Transverse colon (tissue), 4 donors: ENCODE measurements at places on chromosomes 12 and 14.
A peak's percentile ranks its signal among the peaks of the same experiment; 100 is the strongest.

- H3K4me1 ChIP-seq = no peaks in the 10 kb centered on the region
- no peaks in the 10 kb centered on the region for H3K27me3 ChIP-seq
- DNase-seq = no peak
- H3K4me3 ChIP-seq = no peak overlapping the region
- H3K36me3 ChIP-seq = no peaks in the 10 kb centered on the region
Measured at GRCh38 chr12:119727600-119728443, 59.9 kb downstream of the PRKAB1 start.

- no peaks in the 10 kb centered on the region for H3K36me3 ChIP-seq
- H3K4me3 ChIP-seq = no peak overlapping the region
- H3K27me3 ChIP-seq = no peaks in the 10 kb centered on the region
- H3K4me1 ChIP-seq = no peaks in the 10 kb centered on the region
- DNase-seq = no peak
Measured at GRCh38 chr12:110677982-110678381, 10.9 kb downstream of the HVCN1 start.

GRCh38 chr12:49046129-49046895 is 14.3 kb downstream of the KMT2D start:
- H3K27me3 ChIP-seq = no peaks in the 10 kb centered on the region
- H3K27ac ChIP-seq = no peak overlapping the region
- H3K4me3 ChIP-seq = no peak overlapping the region
- no peaks in the 10 kb centered on the region for H3K4me1 ChIP-seq
- no peaks in the 10 kb centered on the region for H3K36me3 ChIP-seq

- H3K27ac ChIP-seq = no peak overlapping the region
- H3K27me3 ChIP-seq = no peaks in the 10 kb centered on the region
- no peaks in the 10 kb centered on the region for H3K4me1 ChIP-seq
- no peaks in the 10 kb centered on the region for H3K36me3 ChIP-seq
- DNase-seq = no peak
Measured at GRCh38 chr14:85418721-85419120, 111.2 kb upstream of the FLRT2 start.

DNA sequence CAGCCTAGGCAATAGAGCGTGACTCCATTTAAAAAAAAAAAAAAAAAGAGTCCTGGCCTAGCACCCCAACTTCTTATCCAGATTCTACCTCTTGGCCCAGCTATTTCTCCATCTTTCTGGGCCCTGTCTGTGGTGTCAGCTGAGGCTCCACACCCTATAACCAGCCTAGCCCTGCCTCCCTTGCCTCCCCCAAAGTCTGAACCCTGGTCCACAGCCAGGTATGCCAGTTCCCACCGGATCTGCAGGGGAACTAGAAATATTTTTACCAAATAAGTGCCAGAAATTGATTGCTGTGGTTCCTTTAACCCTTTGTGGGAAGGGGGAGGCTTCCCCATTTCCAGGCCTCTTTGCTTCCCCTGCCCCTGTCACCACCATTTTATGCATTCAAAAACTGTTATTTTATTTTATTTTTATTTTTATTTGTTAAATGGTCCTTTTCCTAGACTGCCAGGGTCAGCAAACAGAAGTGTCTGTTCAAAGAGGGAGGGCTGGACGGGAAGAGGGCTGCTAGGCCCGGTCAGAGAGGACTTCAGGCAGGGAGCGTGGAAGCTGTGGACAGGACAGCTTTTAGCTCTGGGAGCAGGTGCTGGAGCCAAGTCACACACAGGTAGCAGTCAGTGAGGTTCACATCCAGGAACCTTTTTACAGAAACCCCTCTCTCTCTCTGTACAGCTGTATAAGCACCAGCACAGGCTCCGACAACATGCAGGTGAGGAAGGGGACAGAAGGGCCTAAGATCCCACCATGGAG is 23.2 kb downstream of the TTC9 start:
- no peaks in the 10 kb centered on the region for H3K4me1 ChIP-seq
- no peak for DNase-seq
- H3K27me3 ChIP-seq = no peaks in the 10 kb centered on the region

- H3K36me3 ChIP-seq = no peaks in the 10 kb centered on the region
- no peak for DNase-seq
- H3K27me3 ChIP-seq = no peaks in the 10 kb centered on the region
- no peak overlapping the region for H3K27ac ChIP-seq
Measured at GRCh38 chr14:30657606-30658163, 35.6 kb downstream of the SCFD1 start.

DNA sequence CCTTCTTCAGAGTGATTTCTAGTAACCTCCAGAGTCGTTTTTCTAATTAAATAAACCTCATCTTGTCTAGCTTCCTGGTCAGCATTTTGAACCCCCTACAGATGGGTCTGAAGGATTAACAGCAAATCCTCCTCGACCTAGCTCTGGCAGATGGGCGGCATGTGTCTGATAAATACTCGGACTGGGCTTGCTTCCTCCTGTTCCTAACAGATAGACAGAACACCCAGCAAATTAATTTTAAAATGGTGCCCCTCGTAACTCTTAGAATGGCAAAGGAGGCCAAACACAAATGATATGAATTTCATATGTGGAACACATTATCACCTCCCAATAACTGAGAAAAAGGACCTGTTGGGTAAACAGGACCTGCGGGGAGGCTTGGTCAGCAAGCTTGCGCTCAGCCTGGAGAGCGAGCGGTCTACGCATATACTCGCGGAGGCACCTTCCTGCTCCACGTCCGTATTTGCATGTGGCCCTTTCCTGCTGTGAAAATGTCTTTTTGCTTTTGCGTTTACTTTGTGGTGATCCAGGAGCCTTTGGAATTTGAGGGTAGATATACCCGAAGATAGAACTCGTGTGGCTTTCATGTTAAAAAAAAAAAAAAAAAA is 79.6 kb downstream of the OTX2 start:
- H3K36me3 ChIP-seq = no peaks in the 10 kb centered on the region
- H3K4me1 ChIP-seq = no peaks in the 10 kb centered on the region
- no peak overlapping the region for H3K27ac ChIP-seq

DNA sequence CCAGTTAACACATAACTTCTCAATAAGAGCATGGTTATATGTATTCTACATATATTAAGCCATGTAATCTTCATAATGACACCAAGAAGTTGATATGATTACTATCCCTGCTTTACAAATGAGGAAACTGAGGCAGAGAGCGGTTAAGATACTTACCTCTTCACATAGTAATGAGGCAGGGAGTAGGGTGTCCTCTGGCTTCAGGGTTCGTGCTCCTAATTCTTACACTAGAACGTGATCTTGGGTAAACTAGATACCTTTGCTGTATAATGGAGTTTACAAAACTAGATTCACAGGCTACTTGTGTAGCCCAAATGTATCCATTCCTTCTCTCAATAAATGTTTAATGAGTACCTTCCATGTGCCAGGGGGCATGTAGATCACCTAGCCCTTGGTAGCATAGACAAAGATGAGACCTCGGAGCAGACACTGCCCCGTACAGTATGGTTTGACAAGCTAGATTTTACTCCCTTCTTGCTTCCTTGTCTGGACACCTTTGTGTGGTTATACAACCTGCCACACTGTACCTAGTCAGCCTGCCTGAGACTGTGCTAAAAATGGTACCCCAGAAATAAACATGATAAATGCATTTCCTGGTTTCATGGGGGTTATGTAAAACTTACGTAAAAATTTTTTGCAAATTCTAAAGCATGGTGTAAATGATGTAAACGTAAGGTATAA is 991.8 kb downstream of the VRK1 start:
- no peaks in the 10 kb centered on the region for H3K27me3 ChIP-seq
- no peaks in the 10 kb centered on the region for H3K36me3 ChIP-seq
- no peak overlapping the region for H3K4me3 ChIP-seq
- H3K27ac ChIP-seq = no peak overlapping the region

- no peaks in the 10 kb centered on the region for H3K27me3 ChIP-seq
- H3K4me1 ChIP-seq = no peaks in the 10 kb centered on the region
- DNase-seq = no peak
- no peak overlapping the region for H3K4me3 ChIP-seq
- H3K27ac ChIP-seq = no peak overlapping the region
Measured at GRCh38 chr12:45695035-45695434, 34.5 kb upstream of the ARID2 start.

DNA sequence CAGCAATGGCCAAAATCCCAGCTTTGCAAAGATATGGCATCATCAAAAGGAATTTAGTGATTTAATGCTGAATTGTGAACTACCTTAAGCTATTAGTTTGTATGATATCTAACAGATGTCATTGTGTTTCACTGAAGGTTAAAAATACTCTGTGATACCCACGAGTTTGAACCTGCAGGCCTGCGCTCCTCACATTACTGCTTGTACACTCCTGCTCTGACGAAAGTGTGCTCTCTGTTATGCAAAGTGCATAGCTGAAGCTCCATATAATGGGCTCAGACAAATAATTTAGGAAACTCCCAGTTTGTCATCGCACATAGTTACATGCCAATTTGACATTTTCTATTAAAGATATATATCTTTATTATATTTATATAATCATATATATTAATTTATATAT is 52.2 kb downstream of the SPPL3 start:
- H3K27ac ChIP-seq = no peak overlapping the region
- DNase-seq = no peak
- peaks cover 32% of the 10 kb centered on the region for H3K4me1 ChIP-seq
- no peaks in the 10 kb centered on the region for H3K27me3 ChIP-seq
- no peaks in the 10 kb centered on the region for H3K36me3 ChIP-seq

GRCh38 chr12:112216223-112216622 is 90.9 kb downstream of the TRAFD1 start:
- peaks cover 47% of the 10 kb centered on the region for H3K36me3 ChIP-seq
- no peak for DNase-seq
- no peaks in the 10 kb centered on the region for H3K4me1 ChIP-seq
- no peak overlapping the region for H3K27ac ChIP-seq
- H3K27me3 ChIP-seq = no peaks in the 10 kb centered on the region

- no peak overlapping the region for H3K4me3 ChIP-seq
- H3K4me1 ChIP-seq = no peaks in the 10 kb centered on the region
- no peak for DNase-seq
- no peak overlapping the region for H3K27ac ChIP-seq
- no peaks in the 10 kb centered on the region for H3K36me3 ChIP-seq
- H3K27me3 ChIP-seq = no peaks in the 10 kb centered on the region
Measured at GRCh38 chr12:68080577-68080976, 79.0 kb downstream of the IFNG start.

GRCh38 chr12:104201238-104202001 is 14.2 kb upstream of the TXNRD1 start:
- H3K27ac ChIP-seq = no peak overlapping the region
- peak; percentile 26 for DNase-seq
- H3K27me3 ChIP-seq = no peaks in the 10 kb centered on the region
- no peaks in the 10 kb centered on the region for H3K4me1 ChIP-seq
- no peaks in the 10 kb centered on the region for H3K36me3 ChIP-seq

GRCh38 chr12:112419297-112420133 is 768 bp downstream of the PTPN11 start:
- peak overlapping the region; percentile 92 for H3K4me3 ChIP-seq
- no peaks in the 10 kb centered on the region for H3K36me3 ChIP-seq
- no peaks in the 10 kb centered on the region for H3K27me3 ChIP-seq
- H3K27ac ChIP-seq = peak overlapping the region; percentile 100
- peaks cover 18% of the 10 kb centered on the region for H3K4me1 ChIP-seq

DNA sequence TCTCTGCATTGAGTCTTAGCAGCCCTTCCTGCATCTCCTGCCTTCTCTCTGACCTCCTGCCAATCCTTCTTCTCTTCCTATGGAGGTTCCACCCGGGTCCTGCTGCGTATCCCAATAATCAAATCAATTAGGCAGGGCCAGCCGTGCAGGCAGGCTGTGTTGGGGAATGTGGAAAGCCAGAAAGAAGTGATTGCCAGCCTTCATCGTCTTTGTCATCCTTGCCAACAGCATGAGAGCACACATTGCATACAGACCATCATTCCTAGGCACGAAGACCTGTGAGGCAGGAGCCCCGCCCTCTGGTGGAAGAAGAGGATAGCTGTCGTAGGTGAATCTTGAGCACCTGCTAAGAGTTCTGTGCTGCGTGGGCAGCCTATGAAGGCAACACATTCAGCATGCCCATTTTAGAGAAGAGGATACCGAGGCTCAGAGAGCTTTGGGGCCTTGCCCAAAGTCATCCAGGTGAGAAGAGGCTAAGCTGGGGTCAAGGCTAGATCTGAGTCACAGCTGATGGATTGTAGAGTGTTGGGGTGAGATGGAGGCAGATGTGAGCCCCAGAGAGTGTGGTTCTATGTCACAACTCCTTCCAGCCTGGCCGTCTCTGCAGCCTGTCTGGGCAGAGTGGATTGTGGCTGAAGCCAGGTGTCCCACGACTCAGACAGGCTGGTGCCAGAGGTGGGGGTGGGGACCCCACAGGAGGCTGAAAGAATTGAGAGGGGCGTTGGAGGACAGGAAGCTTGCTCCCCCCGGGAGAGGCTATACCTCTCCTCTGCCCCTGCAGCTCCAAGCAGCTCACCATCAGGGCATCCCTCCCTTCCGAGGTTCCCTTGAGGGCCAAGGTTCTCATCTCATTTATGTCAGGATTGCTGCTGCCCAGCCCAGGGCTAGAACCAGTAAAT is 12.7 kb downstream of the C14orf132 start:
- peaks cover 5% of the 10 kb centered on the region for H3K4me1 ChIP-seq
- DNase-seq = no peak
- H3K27me3 ChIP-seq = no peaks in the 10 kb centered on the region
- H3K27ac ChIP-seq = no peak overlapping the region

DNA sequence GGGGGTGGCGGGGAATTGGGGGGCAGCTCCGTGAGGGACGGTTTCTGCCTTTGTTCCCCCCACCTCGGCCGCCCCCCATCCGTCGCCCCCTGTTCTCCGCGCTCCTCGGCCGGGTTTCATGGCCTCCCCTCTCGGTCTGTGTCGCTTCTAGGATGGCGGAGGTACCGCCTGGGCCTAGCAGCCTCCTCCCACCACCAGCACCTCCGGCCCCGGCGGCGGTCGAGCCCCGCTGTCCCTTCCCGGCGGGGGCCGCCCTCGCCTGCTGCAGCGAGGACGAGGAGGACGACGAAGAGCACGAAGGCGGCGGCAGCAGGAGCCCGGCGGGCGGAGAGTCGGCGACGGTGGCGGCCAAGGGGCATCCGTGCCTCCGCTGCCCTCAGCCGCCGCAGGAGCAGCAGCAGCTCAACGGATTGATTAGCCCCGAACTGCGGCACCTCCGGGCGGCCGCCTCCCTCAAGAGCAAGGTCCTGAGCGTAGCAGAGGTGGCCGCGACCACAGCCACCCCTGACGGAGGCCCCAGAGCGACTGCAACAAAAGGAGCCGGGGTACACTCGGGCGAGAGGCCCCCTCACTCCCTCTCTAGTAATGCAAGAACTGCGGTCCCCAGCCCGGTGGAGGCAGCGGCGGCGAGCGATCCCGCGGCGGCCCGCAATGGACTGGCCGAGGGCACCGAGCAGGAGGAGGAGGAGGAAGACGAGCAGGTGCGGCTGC is 575 bp downstream of the NAA30 start:
- H3K4me3 ChIP-seq = peak overlapping the region; percentile 91
- peak; percentile 38 for DNase-seq
- H3K27me3 ChIP-seq = no peaks in the 10 kb centered on the region
- H3K36me3 ChIP-seq = no peaks in the 10 kb centered on the region
- peaks cover 10% of the 10 kb centered on the region for H3K4me1 ChIP-seq
- peak overlapping the region; percentile 93 for H3K27ac ChIP-seq
